ENCODE measurements at places on chromosomes 2 and 18.
A peak's percentile ranks its signal among the peaks of the same experiment; 100 is the strongest.

GRCh38 chr18:46772357-46772756 is 15.5 kb upstream of the ST8SIA5 start:
- DNase-seq: no peak

DNA sequence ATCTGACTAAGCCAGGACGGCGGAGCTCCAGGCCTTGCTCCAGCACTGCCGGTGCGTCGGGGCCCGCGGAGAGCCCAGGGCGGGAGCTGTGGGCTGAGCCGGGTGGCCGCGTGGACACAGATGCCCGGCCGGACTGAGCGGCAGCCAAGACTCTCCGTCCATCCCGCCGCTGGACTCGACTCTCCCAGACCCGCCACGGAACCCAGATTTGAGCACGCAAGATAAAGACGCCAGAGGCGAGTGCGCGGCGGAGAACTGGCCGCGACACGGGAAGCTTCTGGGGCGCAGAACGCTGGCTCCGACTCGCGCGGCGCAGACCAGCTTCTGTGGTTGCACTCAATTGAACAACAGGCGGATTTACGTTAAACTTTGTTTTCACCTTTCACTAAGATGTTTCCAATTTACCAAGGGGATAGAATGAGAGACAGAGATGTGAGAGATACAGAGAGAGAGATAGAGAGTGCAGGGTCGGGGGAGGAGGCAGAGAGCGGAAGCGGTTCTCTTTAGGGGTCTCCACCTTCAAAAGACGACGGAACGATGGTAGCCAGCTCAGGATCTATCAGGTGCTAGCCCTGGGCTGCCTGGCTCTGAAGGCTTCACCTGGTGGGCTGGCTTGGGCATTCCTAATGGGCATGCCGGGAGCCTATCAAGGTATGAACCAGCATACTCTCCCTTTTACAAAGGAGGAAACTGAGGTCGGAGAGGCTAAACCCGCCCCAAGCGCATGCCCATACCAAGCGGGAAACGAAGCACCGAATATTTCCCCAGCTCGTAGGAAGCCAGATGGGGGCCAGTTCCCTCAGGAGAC is 10.4 kb upstream of the EN1 start:
- DNase-seq: no peak

GRCh38 chr18:78621141-78621755 is 358.4 kb upstream of the SALL3 start:
- no peak for DNase-seq

- no peak for DNase-seq
Measured at GRCh38 chr2:205929246-205929942, 156.6 kb downstream of the INO80D start.

DNA sequence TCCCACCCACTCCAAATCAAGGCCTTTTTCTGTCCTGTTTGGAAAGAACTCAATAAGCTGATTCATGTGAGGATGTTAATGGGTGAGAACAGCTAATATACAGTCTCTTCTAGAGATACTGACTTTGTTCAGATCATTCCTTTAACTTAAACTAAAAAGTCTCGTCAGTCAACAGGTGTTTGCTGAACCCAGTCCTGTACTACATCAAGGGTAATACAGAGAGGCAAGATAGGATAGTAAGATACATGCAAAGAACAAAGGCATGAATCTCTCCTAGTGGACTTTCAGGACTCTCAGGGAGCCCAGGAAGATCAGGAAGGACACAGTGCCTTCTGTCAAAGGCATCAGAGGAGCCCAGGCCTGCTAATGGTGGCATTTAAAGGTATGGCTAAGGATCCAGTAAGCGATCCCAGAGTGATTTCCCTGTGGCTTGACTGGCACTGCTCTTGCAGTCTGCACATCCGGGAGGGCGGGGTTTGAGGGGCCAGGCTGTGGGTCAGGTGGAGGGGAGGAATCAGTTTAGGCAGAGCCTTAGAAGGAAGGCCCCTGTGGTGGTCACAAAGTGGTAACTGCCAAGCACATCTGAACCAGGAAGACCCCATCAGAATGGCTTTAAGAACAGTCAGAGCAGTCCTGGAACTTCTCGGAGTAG is 54.0 kb downstream of the EPAS1 start:
- DNase-seq: peak; percentile 17

DNA sequence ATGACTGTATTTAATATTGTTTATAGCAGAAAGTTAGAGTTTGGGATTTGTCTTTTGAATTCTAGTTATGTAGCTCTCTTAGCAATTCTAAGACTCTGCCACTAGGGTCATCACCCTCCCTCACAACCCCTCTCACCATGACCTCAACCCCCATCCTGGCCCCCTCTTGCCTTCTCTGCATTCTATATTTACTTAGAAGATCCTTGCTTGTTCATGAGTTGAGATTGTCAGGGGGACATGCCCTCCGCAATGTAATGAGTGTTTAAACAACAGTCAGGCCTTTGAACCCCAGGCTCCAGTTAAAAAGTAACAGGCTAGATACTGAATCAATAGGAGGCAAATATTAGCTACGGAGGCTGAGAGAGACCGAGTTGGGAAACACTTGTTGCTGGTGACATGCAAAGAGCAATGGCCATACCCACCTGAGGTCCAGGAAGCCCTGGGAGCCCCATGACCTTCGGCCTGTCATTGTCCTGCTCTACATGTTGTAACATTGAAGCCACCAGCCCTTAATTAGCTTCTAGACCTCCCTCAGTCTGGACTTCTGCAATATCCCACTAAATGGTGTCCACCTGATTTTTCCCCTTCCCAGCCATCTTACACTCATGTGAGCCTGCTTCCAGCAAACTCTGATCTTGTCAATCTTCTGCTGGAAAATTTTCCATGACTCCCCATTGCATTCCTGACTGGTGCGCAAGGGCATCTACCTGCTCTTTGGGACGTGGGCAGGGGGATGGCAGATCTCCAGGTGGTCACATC is 221.1 kb downstream of the ALPK2 start:
- DNase-seq: no peak

GRCh38 chr2:64770137-64770780 is 116.5 kb upstream of the SERTAD2 start:
- no peak for DNase-seq

DNA sequence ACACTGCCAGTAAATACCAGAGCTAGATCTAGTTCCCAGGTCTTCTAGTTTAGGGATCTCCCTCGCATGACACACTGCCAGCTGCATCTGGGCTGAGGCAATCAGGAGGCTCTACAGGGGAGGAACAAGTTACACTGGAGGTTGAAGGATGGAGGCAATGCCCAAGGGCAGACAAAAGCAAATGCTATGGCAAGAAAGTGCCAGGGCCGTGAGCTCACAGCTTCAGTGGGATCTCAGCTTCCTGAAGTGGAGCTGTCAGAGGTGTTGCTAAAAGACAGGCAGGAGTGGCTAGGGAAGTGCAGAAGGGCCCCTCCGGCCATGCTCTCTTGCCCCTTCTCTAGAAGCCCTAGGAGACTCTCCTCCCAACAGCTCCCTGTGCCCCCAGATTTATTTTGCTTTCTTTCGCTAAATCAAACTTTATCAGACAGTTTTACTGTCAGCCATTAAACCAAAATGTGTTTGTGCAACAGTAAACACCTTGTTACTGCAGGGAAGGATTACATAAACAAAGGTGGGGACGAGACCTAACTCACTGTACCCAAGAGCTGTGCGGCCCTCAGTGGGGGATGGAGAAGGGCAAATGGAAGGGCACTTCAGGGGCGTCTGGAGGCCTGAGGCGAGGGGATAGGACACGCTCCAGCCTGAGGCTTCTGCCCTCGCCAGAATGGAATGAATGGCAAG is 39.4 kb upstream of the PKDCC start:
- DNase-seq: no peak

DNA sequence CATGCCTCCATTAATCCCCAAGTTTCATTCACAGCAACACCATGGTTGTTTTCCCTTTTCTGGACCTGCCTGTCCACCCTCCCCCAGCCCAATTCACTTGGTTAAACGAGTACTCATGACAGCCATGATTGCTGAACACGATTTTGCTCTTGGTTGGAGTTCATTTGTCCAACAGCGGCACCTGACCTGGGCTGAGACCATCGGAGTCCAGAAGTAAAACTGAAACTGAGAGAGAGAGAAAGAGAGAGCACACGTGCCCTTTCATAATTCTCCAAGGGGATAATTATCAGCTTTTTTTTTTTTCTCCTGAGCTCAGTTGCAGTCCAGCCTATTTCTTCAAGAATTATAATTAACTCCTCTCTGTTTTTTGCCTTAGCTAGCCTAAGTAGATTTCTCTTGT is 13.7 kb upstream of the KIF5C start:
- no peak for DNase-seq

DNA sequence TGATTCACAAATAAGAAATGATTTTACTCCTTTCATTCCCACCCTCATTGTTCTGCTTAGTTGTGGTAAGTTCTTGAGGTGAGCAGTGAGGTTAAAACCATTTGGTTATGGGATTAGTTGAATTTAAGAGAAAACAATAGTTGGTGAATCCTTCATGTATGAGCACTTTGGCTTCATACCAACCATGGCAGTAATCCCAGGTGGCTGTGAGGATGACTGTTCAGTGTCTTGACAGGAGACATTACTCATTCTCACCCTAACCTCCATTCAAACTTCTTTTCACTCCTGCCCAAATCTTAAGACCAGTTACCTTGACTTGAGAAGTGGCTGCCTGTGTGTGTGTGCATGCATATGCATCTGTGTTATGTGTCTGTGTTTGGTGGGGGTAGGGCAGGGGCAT is 143.1 kb downstream of the SETBP1 start:
- no peak for DNase-seq

GRCh38 chr2:172021074-172021931 is 21.6 kb downstream of the METAP1D start:
- no peak for DNase-seq

DNA sequence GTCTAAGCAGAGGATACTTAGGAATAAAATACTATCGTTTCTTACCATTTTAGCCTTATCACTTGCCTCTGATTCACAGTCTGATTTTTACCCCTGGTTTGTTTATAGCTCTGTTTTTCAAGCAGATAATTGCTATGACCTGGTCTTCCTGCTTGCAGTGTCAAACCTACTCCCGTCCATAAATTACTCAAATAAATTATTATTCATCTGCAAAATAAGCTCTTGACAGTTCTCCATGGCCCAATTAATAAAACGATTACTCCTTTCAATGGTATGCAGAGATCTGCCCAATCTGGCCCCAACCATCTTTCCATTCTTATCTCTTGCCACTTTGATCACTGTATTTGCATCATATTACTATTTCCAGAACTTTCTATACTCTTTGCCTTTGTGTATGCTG is 354.0 kb downstream of the CCDC85A start:
- no peak for DNase-seq

DNA sequence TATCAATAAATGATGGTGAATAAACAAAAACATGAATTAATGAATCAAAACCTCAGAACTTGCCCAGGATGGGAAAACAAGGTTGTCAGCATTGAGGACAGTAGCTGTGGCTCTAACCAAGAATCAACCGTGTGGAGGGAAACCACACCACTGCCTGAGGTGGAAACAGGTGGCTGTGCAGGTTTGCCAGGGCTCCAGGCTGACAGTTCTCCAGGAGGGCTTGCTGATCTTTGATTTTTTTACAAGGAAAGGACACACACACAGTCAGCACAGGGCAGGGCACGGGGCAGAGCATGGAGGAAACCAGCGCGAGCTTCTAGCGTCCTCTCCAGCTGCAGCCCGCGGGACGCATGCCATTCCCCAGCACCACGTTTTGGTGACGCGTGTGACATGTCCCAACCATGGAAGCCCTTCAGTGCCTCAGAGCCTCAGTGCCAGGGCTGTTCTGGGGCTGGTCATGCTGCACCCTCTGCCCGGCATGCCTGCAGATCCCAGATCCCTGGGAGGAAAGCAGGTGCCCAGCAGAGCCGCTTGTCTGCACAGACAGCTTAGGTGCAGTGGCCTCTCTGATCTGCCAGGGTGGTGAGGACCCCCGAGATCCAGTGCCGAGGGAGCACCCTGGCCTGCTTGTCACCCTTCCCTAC is 15.8 kb upstream of the AGXT start:
- no peak for DNase-seq

DNA sequence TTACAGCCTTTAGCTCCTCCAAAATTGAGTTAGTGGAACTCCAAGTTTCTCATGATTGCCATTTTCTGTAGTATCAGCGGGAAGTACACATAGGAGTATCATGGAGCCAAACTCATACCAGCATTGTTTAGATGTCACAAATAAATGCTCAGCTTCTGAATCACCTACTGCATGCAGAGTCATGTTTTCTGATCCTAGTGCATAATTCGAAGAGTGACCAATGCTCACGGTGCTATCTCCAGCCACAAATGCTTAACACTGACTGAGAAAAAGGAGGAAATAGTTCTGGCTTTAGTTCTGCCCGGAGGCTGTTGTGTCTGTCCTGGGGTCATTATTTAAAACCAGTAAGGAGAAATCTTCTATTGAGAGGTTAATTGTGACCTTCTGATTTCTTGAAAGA is 45.4 kb upstream of the LRATD1 start:
- no peak for DNase-seq

DNA sequence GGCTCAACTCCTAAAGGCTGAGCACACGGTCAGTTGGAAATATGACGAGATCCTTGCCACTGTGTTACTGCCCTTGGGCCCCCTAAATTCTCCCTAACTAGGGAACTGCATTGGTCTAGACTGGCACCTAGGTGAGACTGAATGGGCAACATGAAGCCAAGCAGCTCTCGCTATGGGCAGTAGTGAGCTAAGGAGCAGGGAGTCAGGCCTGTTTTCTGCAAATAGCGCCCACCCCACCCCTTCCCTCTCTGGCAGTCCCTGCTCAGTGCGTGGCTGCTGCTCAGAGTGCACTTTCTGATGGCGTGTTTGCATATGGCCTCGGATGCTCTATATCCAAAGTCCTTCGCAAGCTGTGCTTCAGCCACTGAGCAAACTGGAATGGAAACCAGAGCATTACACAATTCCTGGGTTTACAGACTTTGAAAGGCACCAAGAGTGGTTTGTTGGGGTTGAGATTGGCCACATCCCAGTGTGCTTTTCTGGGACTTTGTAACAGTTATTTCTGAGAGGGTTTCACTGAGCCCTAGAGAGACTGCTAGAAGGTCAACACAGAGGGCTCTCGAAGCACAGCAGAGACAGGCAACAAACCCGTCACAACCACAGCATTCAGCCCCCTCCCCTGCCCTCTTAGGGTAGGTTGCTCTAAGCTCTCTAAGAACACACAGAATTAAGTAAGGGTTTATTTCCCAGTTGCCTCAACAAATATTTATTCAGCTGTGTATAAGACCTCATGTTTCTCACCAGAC is 419.9 kb downstream of the STK39 start:
- DNase-seq: no peak

DNA sequence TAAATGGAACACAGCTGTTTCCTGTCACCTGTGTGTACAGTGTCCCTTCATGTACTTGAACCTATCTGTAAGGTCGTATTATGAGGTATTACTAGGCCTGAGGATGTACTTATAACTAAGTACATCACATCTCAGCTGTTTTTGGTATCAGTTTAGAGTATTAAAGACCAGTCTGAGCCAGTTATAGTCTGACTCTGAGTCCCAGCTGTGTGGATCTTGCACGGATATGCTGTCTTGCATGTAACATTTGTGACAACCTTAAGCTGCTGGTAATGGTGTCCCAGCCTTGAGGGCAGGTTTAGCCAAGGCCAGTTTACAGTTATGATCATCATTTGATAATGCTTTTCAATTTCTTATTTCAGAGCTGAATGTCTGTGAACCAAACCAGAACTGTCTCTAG is 496.3 kb downstream of the SLC4A3 start:
- DNase-seq: no peak
